ENCODE measurements at places on chromosomes 13 and 19.
A peak's percentile ranks its signal among the peaks of the same experiment; 100 is the strongest.

GRCh38 chr13:73189362-73189761 lies 130.6 kb downstream of the KLF5 start:
- no peak for DNase-seq

DNA sequence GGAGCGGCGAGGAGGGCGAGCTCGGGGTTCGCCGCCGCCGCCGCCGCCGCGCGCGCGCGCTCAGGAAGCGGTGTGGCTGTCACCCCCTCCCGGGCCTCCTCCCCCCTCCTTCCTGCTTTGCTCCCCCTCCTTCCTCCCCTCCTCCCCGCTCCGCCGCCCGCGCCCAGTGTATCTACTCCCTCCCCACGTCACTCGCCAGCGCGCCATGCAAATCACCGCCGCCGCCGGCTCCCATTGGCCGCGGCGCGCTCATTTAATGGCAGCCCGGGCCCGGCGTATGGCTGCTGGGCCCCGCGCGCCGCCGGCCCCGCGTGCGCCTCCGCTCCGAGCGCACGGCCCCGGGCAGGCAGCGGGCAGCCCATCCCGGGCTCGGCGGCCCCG lies 335 bp upstream of the SOX1 start:
- peak; percentile 23 for DNase-seq

DNA sequence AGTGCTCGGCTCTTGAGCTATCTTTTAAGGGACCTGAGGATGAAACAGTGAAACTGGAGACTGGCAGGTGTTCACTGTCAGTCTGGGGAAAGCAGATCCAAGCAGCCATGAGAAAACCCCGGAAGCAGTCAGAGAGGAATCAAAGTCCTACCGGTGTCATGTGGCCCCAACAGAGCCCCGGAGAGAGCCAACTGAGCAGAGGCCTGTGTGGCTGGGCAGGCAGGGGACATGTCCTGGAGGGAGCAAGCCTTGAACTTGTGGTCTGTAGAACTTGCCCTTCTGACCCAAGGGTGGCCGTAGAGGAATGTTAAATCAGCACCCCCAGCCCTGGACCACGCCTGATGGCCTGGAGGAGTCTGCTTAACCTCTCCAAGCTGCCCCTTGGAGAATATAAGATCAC lies 113.7 kb upstream of the ZNF507 start:
- no peak for DNase-seq

DNA sequence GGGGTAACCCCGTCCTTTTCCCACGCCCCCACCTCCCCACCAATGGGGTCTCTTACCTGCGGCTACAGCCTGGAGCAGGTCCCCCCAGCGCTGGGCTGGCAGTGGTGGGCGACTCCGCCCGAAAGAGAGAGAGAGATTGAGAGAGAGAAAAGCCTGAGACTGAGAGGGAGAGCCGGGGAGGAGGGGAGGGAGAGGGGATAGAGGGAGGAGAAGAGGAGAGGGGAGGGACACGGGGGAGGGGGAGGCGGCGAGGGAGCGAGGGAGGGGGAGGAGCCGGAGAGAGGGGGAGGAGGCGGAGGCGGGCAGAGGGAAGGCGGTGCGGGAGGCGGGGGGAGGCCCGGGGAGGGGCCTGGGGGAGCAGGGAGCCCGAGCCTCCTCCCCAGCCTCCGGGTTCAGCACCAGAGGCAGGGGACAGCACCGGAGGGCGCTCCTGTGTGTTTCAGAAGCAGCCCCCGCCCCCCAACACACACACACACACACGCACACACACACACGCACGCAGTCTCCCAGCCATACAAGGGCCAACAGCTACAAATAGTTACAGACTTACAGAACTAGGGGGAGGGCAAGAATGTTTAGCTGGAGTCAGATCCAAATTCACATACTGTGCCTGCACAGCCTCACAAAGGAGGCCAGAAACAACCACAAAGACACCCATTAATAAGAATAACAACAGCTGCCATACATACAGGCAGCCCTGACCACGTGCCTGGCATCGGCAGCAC lies at the start of gene SLC8A2:
SLC8A2 (minus strand) TSS at position 161 of the 725 bp plus-strand sequence. CDS start 5,490 bp downstream, outside the sequence.
- DNase-seq, result peak; percentile 47

- no peak for DNase-seq
These were observed 11.3 kb upstream of the BTBD2 start for GRCh38 chr19:2026770-2027169.

DNA sequence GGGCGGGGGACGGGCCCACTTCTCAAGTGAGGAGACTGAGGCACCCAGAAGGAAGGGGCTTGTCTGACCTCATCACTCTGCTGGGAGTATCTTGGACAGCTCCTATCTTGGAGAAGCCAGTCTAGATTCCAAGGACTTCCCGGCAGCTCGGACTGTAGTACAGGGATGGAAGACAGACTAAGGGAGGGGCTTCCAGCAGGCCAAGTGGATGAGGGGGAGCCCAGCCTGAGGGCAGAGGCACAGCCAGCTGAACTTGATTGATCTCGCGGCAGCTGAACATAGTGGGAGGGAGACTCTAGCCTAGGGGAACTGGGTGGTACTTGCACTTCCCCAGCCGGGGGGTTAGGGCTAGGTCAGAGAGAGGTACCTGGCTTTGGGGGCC lies 711 bp downstream of the CILP2 start:
- no peak for DNase-seq
